Activated CD8-positive, alpha-beta memory T cell treated with anti-CD3 and anti-CD28 coated beads for 1 hour (primary cell): ENCODE measurements at places on chromosomes 12 and 14.

- DNase-seq, result no peak
These were observed 5.1 kb upstream of the PAPLN start for GRCh38 chr14:73231981-73232851.

- no peak for DNase-seq
These were observed 4.1 kb downstream of the NINJ2 start for GRCh38 chr12:659090-659683.

- DNase-seq, result no peak
These were observed 107.2 kb upstream of the VASH1 start for GRCh38 chr14:76653875-76654572.

GRCh38 chr14:62234849-62235248 lies 472.6 kb downstream of the SNAPC1 start:
- no peak for DNase-seq

GRCh38 chr12:103671367-103671766 lies 84.3 kb downstream of the STAB2 start:
- DNase-seq, result no peak

DNA sequence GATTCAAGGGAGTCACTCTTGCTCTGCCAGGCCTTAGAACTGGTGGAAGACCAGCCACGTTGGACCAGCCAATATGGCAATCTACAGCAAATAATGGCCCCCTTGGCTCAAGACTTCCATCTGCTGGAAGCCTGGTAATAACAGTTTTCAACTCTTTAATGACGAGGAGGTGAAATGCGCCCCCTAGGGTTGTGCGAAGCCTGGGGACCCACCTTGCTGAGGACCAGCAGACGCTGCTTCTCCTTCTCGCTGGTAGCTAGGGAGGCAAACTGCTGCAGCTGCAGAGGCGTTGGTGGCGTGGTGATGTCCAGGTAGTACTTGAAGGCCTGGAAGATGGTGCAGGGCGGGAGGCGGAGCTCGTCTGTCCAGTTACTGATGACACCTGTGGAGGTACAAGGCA lies 41.5 kb upstream of the FBXO21 start:
- DNase-seq, result no peak
